ENCODE measurements at places on chromosomes 11 and 22.

GRCh38 chr11:124954590-124954955, 571 bp downstream of the CCDC15 start:
- DNase-seq: no peak

GRCh38 chr22:43222262-43222661, 35.3 kb upstream of the TTLL12 start:
- no peak for DNase-seq

DNA sequence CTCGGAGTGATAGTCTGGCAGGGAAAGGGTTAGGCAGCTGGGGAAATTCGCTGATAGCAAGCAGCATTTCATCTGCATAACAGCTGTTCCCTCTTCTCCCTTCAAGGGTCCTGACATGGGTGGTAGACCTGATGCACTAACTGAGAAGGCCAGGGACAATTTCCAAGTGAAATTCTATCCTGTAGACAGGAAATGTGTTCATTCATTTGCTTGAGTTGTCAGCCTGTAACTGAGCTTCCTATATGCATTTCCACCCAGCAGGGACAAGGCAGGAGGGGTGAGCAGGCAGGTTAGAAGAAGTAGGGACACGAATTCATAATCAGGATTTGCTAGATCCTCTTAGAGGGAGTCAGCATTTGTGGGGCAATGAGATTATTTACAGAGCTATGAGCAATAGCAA, 154.3 kb upstream of the NCAM1 start:
- no peak for DNase-seq

DNA sequence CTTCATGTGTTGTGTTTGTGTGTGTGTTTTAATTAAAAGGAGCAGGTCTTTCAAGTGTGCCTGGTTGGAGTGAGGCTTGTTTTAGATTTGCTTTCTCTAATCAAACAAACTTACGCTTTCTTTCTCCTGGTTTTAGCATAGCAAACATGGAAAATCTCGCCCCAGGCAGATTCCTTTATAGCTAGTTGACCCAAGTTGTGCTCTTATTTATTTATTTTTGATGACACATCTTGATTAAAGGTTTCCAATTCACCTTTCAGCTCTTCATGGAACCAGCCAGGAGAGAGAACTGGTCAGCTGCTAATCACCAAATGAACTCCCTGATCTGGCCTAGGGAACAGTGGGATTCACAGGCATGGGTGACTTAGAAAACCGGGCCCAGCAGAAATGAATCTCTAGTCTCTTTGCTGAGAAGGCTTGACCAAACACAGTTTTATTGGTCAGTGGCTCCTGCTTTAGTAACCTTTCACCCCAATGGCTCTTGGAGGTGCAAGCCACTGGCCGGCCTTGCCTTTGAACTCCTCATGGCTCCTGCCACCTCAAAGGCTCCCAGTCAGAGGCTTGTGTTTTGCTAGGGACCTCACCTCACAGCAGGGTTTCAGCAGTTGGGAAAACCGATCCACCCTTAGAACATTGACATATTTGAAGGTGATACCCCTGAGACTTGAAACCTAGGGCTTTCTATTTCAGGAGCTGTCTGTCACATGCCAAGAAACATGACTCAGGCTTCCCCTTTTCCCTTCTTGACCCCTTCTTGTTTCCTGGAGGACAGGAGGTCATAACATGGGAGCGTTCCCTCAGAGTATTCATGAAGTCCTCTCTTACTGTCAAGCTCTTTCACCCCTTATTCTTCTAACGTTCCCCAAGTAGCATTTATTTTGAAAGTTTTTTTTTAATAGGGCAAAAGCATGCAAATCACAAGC, 48.8 kb downstream of the EXT2 start:
- peak; percentile 30 for DNase-seq

DNA sequence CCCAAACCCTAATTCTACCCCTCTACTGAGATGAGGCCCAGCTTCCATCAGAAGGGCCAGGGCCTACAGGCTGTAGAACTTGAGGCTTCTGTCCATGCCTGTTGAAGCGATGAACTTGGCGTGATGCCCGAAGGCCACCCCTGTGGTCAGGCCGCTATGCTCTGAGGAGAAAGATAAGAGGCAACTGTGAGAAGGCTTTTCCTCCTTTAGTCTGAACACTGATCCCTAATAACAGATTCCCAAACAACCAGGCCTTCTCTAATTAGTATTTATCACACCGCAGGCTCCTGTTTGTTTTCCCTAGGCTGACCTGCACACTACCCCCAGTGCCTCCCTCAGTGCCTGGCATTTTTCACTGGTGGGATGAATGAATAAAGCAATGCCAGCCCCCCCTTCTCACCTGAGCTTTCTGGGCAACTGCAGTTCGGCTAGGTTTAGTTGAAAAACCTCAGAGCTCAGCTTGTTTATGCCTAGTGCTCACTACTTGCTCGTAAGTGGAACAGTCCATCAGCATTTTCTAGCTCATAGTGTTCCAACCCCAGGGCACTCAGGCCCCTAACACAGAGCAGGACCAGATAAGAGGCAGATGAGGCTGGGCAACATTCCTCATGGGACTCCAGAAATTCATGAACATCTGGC, 15.2 kb downstream of the PRPF19 start:
- DNase-seq: no peak

DNA sequence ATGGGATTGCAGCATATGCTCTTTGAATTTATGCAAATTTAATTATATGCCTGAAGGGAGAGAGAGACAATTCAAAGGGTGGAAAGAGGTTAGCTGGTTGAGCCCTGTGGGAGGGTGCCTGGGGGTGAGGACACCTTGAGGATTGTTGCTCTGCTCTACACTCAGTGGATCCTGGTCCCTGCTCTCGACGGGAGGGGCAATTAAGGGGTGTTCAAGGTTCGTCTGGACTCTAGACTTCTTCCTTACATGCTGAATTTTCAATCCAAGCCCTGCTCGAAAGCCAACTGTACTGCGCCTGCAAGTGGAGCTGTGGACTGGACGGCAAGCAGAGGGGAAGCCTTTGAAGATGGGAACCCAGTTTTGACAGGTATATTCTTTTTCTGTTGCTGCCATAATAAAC, 15.5 kb upstream of the OR5M11 start:
- no peak for DNase-seq

GRCh38 chr22:31393893-31394292, 5.5 kb upstream of the DRG1 start:
- no peak for DNase-seq

DNA sequence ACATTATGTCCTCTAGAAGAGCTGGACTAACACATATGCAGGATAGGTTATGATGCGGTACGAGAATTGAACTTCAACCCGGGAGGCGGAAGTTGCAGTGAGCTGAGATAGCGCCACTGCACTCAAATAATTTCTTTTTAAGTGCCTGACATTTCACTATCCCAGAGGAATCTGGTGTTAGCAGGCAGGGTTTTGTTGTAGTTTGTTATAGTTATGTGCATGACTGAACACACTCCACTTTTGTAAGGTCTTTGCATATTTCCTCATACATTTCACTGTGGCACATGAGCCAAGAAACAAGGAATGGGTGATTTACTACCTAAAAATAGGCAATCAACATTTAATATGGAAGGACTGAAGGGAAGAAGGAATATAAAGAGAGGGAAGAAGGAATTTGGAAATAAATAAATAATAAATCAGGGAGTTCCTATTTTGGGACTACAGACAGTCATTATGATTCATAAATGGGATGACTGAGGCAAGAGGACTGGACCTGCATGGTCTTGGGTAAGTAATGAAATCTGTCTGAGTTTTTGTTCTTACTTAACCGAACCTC, 8.7 kb upstream of the HIPK3 start:
- DNase-seq: peak; percentile 42

DNA sequence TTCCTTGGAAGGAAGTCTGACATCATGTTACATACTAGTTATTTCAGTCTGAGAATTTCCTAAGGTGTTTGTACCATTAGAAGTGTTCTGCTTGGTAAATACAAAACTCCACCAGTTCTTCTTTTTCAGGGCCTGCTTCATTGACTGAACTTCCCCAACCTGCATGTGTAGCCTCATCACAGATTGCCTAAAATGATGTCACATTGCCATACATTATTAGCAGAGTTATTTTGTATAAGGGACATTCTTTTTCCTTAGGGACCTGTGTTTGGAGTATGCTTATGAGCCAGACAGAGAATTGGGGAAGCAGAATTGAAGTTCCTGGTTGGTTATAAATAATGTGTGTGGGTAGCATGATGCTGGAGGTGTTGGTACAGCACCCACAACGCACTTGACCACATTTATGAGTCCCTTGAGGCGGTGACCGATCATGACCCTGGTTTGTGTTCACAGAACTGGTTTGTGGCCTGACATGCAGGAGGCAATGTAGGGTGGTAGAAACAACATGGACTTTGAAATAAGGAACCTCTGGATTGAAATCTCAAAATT, 16.4 kb upstream of the MMP7 start:
- DNase-seq: no peak

- no peak for DNase-seq
Measured at GRCh38 chr22:39284983-39285382, 34.4 kb downstream of the RPL3 start.

DNA sequence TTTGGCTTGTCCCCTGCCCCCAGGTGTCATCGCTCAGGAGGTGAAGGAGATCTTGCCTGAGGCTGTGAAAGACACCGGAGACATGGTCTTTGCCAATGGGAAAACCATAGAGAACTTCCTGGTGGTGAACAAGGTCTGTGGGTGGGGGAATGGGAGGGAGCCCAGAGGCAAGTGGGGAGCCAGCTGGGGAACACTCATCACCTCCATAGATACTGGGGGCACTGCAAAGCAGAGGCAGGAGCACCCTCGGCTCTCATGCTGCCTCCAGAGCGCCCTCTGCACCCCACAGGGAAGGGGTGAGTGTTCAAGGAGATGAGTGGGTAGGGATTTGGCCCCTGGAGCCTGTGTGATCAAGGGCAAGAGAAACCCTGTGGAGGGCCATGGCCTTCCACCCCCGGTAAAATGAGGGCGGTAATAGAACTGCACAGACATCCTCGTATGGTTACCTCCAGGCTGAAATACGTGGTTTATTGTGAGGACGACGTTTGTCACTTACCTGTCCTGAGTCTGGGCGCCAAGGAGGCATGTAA, 14.0 kb downstream of the TMEM258 start:
- no peak for DNase-seq

GRCh38 chr11:48099916-48100446, 116.6 kb upstream of the OR4B1 start:
- no peak for DNase-seq

GRCh38 chr11:68009391-68010089, 587 bp upstream of the ALDH3B1 start:
- no peak for DNase-seq

DNA sequence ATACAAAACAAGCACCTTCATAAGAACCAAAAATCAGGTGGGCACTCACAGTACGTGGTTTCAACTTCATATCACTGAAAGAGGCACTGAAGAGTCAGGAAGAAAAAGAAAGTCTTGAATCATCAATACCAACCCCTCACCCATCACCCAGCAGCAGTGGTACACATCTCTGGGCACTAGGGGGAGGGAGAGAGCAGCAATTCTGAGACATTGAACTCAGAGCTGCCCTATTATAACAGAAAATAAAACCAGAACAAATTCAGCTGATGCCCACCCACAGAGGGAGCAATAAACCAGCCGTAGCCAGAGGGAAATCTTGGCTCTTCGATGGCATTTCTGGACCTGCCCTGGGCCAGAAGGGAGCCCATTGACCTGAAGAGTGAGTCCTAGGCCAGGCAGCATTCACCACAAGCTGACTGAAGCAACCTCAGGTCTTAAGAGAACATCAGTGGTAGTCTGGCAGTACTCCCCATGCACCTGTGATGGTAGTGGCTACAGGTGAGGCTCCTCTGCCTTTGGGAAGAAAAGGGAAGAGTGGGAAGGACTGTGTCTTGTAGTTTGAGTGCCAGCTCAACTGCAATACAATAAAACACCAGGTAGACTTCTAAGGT, 42.2 kb upstream of the FAM181B start:
- peak; percentile 17 for DNase-seq

- no peak for DNase-seq
Measured at GRCh38 chr11:117792241-117792640, 4.8 kb downstream of the DSCAML1 start.

DNA sequence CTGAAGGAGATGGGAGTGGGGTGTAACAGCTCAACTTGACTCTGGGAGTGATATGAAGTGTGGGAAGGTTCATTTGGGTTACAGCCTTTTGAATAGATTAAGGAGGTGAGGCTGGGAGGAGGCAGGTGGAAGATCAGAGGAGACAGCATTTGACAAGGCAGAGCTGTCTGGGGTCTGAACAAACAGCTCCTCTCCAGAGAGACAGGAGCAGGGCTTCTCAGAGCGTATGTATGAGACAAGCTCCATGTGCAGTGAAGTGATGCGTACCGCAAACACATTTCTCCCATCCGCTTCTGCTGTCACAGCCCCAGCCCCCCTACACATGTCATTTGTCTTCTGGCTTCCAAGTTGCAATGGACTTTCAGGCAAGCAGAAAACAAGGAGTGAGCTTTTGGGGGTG, 137.1 kb upstream of the E2F8 start:
- no peak for DNase-seq

- DNase-seq: no peak
Measured at GRCh38 chr11:8650401-8650990, 32.0 kb downstream of the TRIM66 start.

DNA sequence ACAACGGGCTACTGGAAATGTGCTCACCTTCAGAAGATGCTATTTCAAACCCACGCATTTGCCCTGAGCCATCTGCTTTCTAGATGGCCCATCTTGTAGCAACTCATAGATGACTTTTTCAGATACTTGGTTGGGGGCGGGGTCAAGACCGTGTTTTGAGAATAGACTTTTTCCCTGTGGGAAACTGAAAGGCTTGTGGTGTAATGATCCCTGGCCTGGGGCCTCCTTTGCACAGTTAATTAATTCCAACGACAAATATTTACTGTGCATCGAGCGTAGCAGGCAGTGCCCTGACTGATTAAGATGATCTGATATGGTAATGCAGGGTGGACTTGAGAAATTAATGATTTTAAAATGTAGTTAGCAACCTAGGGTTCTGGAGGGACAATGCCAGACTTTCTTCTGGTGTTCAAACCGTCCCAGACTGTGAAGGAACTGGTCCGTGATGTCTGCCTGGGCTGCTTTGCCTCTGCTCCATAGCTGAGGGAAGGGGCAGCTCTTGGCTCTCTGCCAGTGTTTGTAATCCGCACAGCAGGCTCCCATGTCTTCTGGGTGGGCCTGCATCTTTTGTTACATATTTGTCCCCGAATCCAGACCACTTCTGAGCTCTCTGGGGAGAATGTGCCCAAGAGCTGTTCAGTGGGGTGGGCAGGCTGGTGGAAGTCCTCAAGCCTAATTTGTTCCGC, 84.8 kb downstream of the ADAMTS15 start:
- no peak for DNase-seq
